ENCODE measurements at places on chromosomes 4 and X. TPM values are rescaled to one million over a fixed set of nuclear protein-coding genes. Genes with fewer than 3 reads are reported as not detected.
A peak's percentile ranks its signal among the peaks of the same experiment; 100 is the strongest.

GRCh38 chr4:32440391-32440790, 1720.2 kb downstream of the PCDH7 start:
- H3K27me3 ChIP-seq, result no peaks in the 10 kb centered on the region
- no peaks in the 10 kb centered on the region for H3K36me3 ChIP-seq
- no peak overlapping the region for H3K4me3 ChIP-seq
- H3K4me1 ChIP-seq, result no peaks in the 10 kb centered on the region
- no peak for DNase-seq

GRCh38 chrX:55213381-55213780, 6.8 kb upstream of the PAGE5 start:
- no peak overlapping the region for H3K27ac ChIP-seq
- H3K36me3 ChIP-seq, result no peaks in the 10 kb centered on the region
- no peak overlapping the region for H3K4me3 ChIP-seq
- no peaks in the 10 kb centered on the region for H3K27me3 ChIP-seq

The ASB9 gene
- total RNA-seq, result not detected

DNA sequence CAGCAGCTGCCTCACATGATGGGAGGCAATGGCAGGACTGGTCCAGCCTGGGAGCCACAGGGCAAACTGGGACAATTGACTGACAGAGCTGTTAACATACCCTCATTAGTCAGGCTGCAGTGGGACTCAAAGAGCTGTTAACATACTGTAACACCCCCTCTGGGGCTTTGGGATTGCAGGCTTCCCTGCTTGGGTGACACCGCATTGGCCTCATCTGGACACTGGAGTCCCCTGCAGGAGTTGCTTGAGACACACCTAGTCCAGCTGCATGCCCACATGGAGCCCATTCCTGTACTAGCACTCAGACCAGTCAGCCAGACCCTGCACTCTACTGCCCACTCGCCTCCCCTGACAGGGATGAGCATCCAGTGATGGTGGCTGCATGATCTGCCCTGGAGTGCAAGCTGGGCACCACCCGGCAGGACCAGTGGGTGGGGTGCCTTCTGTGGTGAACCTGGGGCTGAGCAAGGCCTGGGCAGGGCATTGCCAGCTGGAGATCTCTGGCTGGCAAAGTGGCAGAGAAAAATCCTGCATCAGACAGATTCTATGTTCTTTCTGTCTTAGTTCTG, 138.8 kb downstream of the DTHD1 start:
- H3K27me3 ChIP-seq, result no peaks in the 10 kb centered on the region
- H3K4me1 ChIP-seq, result no peaks in the 10 kb centered on the region
- no peak overlapping the region for H3K4me3 ChIP-seq
- no peaks in the 10 kb centered on the region for H3K36me3 ChIP-seq
- no peak for DNase-seq

The CXorf49 gene
- total RNA-seq, result not detected

GRCh38 chr4:52477191-52477780, 181.8 kb downstream of the USP46 start:
- H3K27me3 ChIP-seq, result no peaks in the 10 kb centered on the region
- no peak for DNase-seq
- H3K27ac ChIP-seq, result no peak overlapping the region
- H3K36me3 ChIP-seq, result no peaks in the 10 kb centered on the region
- no peak overlapping the region for H3K4me3 ChIP-seq

DNA sequence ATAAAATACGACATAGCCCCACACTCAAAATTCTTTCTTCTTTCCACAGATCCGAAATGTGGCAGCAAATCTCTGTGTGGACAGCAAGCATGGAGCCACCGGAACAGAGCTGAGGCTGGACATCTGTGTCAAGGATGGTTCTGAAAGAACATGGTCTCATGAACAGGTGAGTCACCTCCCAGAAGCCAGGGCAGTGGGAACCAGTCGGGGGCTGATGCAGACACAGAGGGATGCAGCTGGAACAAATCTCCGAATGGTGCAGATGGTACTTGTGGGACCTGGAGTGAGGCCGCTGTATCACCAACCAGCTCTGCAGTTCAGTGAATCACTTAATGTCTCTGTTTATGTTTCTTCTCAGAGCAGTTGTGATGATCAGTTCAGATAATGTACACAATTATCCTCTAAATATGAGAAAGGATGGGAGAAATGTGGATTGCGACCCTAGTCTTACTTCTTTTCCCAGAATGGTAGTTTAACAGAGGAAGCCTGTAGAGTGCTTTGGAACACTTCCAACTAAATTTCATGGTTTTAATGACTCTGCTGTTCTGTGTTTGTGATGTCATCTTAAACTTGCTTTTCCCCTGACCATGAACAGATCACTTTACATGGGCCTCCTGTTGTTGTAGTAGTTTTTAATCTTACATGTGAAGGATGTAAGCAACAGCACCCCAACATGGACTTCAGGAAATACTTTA, 159.3 kb upstream of the GALNT7 start:
- H3K36me3 ChIP-seq, result no peaks in the 10 kb centered on the region
- DNase-seq, result no peak
- H3K4me1 ChIP-seq, result no peaks in the 10 kb centered on the region
- no peak overlapping the region for H3K27ac ChIP-seq
- H3K4me3 ChIP-seq, result no peak overlapping the region

The LDB2 gene
- total RNA-seq, result 4.9 TPM

- no peak overlapping the region for H3K4me3 ChIP-seq
- no peaks in the 10 kb centered on the region for H3K4me1 ChIP-seq
- no peak overlapping the region for H3K27ac ChIP-seq
- H3K36me3 ChIP-seq, result no peaks in the 10 kb centered on the region
- no peak for DNase-seq
Measured at GRCh38 chrX:24005028-24005427, 22.0 kb downstream of the KLHL15 start.

The CSN1S1 gene
- total RNA-seq, result not detected

The ADH7 gene
- total RNA-seq, result not detected

GRCh38 chr4:112550728-112551127, 34.7 kb upstream of the NEUROG2 start:
- H3K4me1 ChIP-seq, result no peaks in the 10 kb centered on the region
- H3K36me3 ChIP-seq, result no peaks in the 10 kb centered on the region

DNA sequence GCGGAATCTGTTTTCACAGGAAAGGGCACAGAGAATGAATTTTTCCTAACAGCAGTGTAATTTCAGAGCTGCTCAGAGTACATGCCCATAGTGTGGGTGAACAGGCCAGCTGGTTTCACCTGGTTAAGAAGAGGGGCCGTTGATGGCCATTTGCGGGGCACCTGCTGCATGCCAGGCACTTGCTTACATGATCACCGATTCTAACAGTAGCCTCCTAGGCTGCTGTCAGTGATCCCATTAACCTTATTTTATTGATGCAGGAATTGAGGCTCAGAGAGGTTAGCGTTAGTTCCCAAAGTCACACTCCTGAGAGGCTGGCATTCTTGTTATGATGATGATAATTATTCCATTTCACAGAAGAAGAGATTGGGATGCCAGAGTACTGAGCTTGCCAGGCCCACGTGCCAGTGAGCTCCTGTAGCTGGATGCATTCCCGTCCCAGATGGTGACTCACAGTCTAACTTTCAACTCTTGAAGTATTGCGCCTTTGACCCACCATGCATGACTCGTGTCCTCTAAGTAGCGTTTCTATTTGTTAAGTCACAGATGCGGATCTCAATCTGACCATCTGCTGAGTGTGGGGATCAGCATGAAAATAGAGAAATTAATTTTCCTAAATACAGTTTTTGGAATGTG, 76.5 kb downstream of the PSAPL1 start:
- H3K4me3 ChIP-seq, result no peak overlapping the region
- no peak overlapping the region for H3K27ac ChIP-seq
- no peaks in the 10 kb centered on the region for H3K4me1 ChIP-seq
- no peak for DNase-seq

DNA sequence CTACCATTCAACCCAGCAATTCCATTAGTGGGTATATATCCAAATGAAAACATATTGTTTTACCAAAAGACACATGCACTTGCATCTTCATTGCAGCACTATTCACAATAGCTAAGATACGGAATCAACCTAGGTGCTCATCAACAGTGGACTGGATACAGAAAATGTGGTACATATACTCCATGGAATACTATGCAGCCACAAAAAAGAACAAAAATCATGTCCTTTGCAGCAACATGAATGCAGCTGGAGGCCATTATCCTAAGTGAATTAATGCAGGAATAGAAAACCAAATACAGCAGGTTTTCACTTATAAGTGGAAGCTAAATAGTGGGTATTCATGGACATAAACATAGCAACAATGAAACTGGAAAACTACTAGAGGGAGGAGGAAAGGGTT, 38.1 kb upstream of the BBS7 start:
- no peak overlapping the region for H3K27ac ChIP-seq
- no peaks in the 10 kb centered on the region for H3K36me3 ChIP-seq
- no peak for DNase-seq
- H3K4me1 ChIP-seq, result no peaks in the 10 kb centered on the region

DNA sequence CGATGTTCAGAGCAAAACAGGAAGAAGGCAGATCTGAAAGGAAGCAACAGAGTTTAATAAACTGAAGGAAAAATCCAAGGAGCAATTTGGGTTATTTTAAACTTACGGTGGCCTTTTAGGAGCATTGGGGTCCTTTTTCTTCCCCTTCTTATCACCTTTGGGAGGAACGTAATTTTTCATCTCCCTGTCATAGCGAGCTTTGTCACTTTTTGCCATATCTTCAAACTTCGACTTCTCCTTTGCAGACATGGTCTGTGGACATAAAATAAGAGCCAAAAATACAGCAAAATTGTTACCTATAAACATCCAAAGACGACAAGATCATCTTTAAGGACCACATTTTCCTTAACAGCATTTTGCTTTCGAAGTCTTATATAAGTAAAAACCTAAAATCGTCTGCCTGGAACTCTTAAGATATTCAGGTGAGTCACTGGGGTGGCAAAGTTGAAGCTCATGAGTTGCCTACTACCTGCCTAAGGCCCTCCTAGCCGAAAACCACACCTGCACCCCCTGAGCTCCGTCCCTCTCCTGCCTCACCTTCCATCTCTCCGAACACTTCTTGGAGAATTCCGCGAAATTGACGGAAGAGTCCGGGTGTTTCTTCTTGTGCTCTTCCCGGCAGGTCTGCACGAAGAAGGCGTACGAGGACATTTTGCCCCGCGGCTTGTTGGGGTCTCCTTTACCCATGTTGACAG, 1.0 kb downstream of the HMGB2 start:
- H3K4me1 ChIP-seq, result no peaks in the 10 kb centered on the region
- H3K36me3 ChIP-seq, result no peaks in the 10 kb centered on the region
- peak overlapping the region; percentile 98 for H3K4me3 ChIP-seq

DNA sequence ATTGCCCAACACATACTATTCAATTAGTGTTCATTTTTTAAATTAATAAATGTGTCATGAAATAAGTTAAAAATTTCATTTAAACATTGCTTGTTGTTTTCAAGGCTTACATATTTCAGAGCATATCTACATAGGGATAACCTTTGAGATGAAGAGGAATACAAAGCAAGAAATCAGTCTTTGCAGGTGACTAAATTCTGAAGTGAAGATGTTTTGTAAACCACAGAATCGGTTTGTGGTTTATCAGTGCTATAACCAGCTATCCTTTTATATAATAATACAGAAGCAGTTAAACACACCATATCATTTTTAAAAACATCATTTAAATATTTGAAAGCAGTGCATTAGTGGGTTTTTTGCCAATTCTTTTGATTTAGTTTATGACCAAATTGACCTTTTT, 26.9 kb downstream of the FAM241A start:
- no peak overlapping the region for H3K4me3 ChIP-seq
- no peaks in the 10 kb centered on the region for H3K27me3 ChIP-seq
- H3K4me1 ChIP-seq, result no peaks in the 10 kb centered on the region
- no peak overlapping the region for H3K27ac ChIP-seq
- H3K36me3 ChIP-seq, result no peaks in the 10 kb centered on the region

The MTNR1A gene
- total RNA-seq, result not detected

DNA sequence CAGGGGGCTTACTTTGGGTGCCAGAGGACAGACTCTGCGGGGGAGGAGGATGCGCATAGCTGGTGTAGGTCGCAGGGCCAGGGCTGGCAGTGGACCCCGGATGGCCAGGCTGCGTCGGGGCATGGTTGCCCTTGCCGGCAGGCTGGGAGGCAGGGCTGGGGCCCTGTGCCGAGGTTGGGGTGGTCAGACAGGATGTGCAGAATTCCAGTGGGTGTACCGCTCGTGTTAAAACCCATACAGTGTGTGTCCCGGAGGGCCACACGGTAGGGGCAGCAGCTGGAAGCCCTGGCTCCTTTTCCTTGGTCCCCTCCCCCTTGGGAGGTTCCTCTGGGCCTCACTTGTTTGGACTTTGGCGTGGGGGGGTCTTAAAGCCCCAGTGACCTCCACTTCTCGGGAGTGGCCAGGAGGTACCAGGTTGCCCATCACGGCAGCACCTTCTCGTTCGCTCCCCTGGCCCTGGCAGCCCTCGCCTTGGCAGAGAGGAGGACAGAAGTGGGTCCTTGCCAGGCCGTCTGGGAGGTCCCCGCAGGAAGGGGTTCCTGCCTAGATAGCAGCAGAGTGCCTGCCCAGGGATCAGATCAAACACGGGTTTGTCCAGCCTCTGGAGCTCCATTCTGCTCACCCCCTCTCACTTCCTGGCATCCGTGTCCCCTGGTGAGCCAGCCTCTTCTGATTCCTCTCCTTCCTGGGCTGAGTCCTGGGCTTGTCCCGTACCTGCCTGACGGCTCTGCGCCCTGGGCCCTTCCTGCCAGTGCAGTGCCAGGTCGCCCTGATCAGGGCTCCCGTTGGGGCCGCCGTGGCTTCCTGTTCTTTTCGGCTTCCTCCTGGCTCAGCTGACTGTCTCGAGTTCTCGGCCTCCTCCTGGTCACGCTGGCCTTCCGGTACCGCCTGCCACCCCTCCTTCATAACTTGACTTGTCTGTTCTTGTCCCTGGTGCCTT, 56.7 kb upstream of the HGFAC start:
- H3K4me1 ChIP-seq, result peaks cover 12% of the 10 kb centered on the region
- peak overlapping the region; percentile 65 for H3K27ac ChIP-seq
- H3K4me3 ChIP-seq, result peak overlapping the region; percentile 36
- H3K36me3 ChIP-seq, result no peaks in the 10 kb centered on the region
- no peaks in the 10 kb centered on the region for H3K27me3 ChIP-seq
- peak; percentile 71 for DNase-seq

GRCh38 chrX:153633048-153633447, 14.0 kb upstream of the DUSP9 start:
- H3K4me3 ChIP-seq, result no peak overlapping the region

GRCh38 chrX:105461016-105461415, 240.5 kb upstream of the TEX13A start:
- no peaks in the 10 kb centered on the region for H3K27me3 ChIP-seq
- H3K4me3 ChIP-seq, result no peak overlapping the region
- H3K27ac ChIP-seq, result no peak overlapping the region
- H3K4me1 ChIP-seq, result no peaks in the 10 kb centered on the region
- H3K36me3 ChIP-seq, result no peaks in the 10 kb centered on the region

DNA sequence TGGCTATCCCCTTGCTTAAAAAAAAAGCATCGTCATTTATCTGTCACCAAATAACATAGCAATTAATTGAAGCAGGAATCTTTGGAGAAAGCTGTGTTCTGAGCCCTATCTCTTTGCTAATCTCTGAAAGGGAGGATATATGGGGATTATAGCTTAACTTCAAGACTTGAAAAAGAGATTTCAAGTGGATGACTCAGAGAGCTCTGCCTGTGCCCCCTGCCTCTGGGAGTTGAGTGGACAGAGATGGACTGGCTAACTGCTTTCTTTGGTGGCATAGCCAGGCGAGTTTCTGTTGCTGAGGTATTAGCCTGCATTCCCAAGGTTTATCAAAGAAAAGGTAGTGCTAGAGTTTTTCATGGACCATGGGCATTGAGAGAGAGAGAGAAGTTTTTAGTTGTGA, 91.6 kb downstream of the DDIT4L start:
- no peaks in the 10 kb centered on the region for H3K27me3 ChIP-seq
- no peak for DNase-seq
- no peak overlapping the region for H3K27ac ChIP-seq
- H3K4me3 ChIP-seq, result no peak overlapping the region
- H3K36me3 ChIP-seq, result no peaks in the 10 kb centered on the region
